ENCODE measurements at places on chromosomes 3 and 15. TPM values are rescaled to one million over a fixed set of nuclear protein-coding genes. Genes with fewer than 3 reads are reported as not detected.

Gene ANO10
- 32.7 TPM for total RNA-seq

Gene SYNPR
- not detected for total RNA-seq

Gene SLC28A2
- total RNA-seq, result not detected

Gene HRH1
- total RNA-seq, result 3.7 TPM

All from dermis lymphatic vessel endothelial cell (primary cell).